ENCODE measurements at places on chromosomes 5 and 9. TPM values are rescaled to one million over a fixed set of nuclear protein-coding genes. Genes with fewer than 3 reads are reported as not detected.

Gene ANGPTL2
- total RNA-seq: not detected

GRCh38 chr9:33662871-33663270, 132.5 kb upstream of the PRSS3 start:
- DNase-seq: no peak

Gene NAIP
- total RNA-seq: 4.1 TPM

GRCh38 chr9:133664173-133665050, 28.2 kb downstream of the DBH start:
- no peak for DNase-seq

GRCh38 chr9:81182431-81182830, 506.9 kb downstream of the TLE1 start:
- DNase-seq: peak; percentile 34

Gene ELL2
- 144 TPM for total RNA-seq

GRCh38 chr9:34456746-34457145, 1.6 kb downstream of the FAM219A start:
- DNase-seq: no peak

Gene ARL14EPL
- total RNA-seq: not detected

Gene DUSP1
- 594 TPM for total RNA-seq

Gene LURAP1L
- total RNA-seq: 59.2 TPM

Gene CNTFR
- total RNA-seq: not detected

- peak; percentile 36 for DNase-seq
These were observed 324.1 kb downstream of the PLK2 start for GRCh38 chr5:58135571-58136335.

Gene HEMGN
- total RNA-seq: not detected

Gene ORM2
- not detected for total RNA-seq

Gene SPRY4
- total RNA-seq: 41.9 TPM

DNA sequence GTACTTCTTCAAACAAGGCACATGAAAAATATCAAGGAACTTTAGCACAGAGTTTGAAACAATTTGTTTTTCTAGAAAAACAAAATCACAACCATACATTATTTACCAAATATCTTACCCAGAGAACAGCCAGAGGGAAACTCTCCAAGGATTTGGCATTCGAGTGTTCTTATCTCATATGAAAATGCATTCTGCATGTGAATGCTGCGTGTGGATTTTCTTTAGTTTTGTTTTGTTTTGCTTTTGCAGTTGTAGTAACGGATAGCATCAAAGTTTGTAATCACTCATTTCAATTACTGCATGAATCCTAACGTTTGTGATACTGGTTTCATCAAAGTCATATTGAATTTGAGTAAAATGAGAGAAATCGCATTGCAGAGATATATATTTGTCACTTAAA, 28.0 kb downstream of the ADAMTSL1 start:
- DNase-seq: no peak

- DNase-seq: no peak
These were observed 1686.5 kb upstream of the ACO1 start for GRCh38 chr9:30697958-30698357.

DNA sequence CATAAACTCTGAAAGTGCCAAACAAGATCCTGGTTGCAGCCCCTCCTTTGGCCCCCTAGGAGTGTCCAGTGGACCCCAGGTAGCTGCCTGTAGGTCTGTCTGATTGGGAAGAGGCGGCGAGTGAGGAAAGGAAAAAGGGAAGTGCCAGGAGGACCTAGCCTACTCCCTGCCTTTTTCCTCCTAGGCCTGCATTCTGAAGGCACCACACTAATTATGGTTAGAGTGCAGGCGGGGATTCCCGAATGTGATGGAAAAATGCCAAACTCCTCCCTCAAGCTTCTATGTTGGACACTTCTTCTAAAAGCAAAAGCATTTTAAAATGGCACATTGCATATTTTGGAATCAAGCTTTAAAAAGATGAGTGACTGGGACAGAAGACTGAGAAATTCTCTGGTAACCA, 83.2 kb upstream of the SMIM15 start:
- DNase-seq: peak; percentile 43

Gene ALDH1B1
- 26.2 TPM for total RNA-seq

DNA sequence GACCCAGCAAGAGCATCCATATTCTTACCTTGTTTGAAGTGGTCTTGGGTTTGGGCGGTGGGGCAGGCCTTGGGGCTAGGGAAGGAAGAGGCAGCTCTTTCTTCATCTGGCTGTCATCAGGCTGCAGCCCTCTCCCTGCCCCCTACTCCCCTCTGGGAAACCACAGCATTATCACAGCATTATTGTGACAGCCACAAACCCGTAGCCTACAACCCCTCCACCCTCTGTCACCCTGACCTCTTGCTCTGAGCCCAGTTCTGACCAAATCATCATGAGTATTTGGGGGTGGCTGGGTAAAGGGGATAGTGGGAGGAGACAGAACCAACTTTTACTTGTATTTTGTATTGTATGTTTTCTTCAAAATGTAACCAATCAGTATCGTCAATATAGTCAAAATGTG, 94.3 kb upstream of the ARRDC3 start:
- DNase-seq: no peak

Gene TMC1
- not detected for total RNA-seq

Gene SLC12A2
- 26.8 TPM for total RNA-seq

DNA sequence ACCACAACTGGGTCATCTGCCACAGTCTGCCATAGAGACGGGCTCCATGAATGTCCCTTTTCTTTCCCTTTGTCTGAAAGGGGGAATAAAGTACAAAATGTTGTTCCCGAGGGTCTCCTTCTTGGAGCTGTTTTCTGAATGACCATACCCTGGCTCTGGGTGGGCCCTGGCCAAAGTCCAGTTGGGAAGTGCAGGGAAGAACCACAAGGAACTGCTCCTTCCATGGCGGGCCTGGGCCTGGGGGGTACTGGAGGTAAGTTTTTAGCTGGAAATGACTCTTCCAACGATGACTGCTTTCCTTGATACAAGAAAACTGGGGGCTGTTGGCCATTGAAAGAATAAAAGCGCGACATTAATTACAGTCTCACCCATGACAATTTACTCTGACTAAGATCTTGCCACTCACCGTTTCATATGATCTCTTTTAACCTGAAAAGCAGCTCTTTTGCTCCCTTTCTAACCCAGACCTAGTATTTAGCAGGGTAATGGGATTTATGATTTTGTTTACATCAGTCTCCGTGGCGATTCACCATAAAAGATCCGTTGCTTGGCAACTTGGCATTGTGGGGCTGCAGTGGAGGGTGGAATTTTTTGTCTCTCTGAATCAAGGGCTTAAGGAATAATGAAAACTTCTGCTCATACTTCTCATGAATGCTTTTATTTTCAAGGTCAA, 89.2 kb upstream of the PTCH1 start:
- DNase-seq: no peak

GRCh38 chr9:18683312-18683711, 209.4 kb downstream of the ADAMTSL1 start:
- DNase-seq: no peak

GRCh38 chr5:154755361-154756008, at the start of gene LARP1:
Gene LARP1 (plus strand): TSS chr5:154755377. CDS start chr5:154755758, 381 bp downstream.
- peak; percentile 43 for DNase-seq

DNA sequence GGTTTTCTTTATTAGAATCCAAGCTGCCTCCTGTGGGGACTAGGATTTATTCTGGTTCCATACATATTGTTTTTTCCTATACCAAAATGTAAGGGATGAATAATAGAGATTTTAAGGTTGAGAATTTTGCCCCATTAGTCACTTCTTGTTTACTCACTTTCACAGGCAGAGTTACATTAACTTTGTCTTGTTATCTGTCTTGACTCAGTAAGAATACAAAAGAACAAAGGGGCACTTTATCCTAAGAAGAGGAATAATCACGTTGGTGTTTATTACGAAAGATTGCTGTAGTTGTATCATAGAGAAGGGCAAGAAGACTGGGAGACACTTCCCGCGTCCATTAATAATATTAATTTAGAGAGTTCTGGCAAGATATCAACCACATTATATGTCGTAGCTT, 599.7 kb upstream of the FTMT start:
- DNase-seq: peak; percentile 64

GRCh38 chr5:59039296-59040023, 456.6 kb downstream of the RAB3C start:
- peak; percentile 89 for DNase-seq

DNA sequence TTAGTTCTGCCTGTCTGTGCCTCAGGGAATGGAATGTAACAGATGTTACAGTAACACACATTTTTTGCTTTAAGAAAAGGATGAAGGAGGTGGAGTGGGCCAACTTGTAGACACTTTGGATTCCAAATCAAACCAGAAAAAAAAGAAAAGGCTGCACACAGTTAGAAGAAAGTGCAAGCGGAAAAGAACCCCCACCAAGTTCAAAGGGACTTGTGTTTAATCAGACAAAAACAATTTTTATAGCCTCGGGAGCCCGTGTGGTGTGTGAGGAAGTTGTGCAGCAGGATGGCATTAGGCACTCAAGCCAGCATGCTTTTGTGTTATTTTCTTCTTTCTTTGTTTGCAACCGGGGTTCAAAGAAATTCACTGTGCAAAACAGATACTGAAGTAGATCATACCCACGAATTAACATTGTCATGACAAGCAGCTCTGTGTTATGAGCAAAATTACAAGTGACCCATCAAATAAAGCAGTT, 189.5 kb downstream of the SEMA5A start:
- no peak for DNase-seq
